ENCODE measurements at places on chromosomes 5 and 9.

- no peak for DNase-seq
These were observed 37.1 kb downstream of the PLPP1 start for GRCh38 chr5:55497712-55498111.

DNA sequence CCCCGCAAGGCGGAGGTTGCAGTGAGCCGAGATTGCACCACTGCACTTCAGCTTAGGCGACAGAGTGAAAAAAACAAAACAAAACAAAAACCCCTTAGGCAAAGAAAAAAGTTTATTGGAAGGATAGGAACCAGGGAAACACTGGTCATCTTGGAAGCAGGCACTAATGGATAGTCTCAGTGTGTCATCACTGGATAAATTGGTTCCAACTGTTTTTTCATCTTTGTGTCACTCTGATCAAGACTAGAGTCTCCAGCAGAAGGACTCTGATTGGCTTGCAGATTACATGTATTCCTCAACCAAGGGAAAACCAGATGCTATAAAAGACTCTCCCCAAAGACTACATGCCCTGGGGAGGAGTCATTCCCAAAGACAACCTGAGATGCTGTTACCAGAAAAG is 35.0 kb upstream of the HMHB1 start:
- DNase-seq: peak; percentile 29

GRCh38 chr5:91219091-91219802 is 163.9 kb downstream of the ARRDC3 start:
- DNase-seq: peak; percentile 50

DNA sequence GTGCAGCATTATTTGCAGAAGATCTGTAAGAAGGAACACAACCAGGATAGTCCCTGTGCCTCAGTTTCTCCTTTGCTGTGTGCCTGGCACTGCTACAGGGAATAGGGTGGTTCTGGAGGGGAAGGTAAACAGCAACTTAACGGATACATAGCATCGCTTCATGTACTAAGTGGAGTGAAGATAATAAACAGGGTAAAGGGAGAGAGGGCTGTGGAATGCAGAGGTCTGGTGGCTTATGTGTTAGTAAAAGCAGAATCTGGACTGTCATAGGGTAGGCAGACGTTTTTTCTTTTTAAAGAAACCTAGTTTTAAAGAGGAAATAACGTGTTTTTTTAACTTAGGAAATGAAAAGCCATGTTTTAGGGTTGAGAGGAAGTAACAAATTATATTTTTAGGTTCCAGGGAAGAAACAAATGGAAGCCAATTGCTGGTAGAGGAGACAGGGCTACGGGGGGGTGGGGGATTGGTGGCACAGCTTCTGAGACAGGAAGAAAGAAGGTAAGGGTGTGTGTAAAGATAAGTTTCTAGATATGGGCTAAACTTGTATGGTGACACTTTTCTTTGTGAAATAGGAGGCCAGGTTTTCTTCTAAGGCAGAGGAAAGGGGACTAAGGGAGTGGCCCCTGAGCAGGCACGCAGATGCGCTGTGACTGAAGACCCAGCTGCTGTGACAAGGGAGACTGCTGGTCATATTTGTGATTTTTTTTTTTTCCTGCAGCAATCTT is 1.3 kb downstream of the GNG10 start:
- no peak for DNase-seq

- no peak for DNase-seq
These were observed 245.5 kb downstream of the HSPA4 start for GRCh38 chr5:133297293-133297692.

DNA sequence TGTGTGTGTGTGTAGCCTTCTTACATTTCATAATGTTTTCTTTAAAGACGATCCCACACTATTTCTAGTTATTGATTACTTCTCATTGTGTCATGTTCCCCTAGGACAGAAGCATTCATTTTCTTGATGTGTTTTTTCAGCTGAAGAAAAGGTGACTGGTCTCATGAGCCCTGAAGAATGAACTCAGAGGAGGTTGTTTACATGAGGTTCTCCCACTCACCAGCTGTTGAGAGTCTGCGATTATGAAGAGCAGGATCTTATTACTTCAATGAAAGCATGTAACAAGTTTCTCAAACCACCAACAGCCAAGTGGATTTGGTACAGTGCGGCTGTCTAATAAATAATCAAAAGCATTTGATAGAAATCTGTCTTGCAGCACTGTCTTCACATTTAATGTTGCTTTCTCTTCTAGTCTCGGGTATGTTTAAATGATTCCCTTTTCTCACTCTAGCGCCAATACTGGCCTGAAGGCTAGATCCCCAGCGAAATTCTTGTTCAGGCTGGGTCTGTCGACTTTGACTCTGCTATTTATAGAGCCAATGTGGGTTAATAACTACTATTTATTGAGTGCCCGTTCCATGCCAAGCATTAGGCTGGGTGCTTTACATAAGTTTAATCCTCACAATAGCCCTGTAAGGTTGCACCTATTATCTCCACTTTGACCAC is 9.6 kb upstream of the FSD1L start:
- peak; percentile 24 for DNase-seq

DNA sequence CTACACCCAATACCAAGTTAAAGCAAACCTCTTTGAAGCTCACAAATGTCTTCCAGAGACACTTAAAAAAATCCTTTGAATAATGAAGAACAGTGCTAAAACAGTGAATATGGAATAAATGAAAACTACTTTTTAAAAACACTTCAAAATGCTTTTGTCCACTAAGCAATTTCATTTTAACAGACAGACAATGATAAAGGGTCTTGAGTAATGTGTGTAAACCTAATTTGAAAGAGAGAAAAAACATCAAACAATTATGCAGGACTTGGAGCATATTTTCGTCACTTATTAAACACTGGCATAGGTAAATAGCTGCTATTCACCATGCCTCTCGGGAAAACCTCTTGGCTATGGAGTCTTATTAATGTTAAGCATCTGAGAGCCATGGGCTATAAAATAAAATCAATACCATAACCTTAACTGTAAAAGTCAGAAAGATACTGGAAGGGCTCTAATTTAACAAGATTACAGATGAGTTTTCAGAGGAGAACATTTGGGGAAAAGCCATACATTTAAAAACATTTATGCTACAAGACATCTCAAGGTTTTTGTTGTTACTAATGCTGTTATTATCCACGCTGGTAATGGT is 177.8 kb downstream of the NFIB start:
- no peak for DNase-seq

GRCh38 chr5:163163858-163164257 is 273.5 kb upstream of the CCNG1 start:
- no peak for DNase-seq

GRCh38 chr5:131277875-131278740 is 14.3 kb downstream of the CDC42SE2 start:
- DNase-seq: peak; percentile 18

GRCh38 chr9:12614488-12614887 is 78.7 kb upstream of the TYRP1 start:
- DNase-seq: no peak

- no peak for DNase-seq
These were observed 16.1 kb downstream of the FBP1 start for GRCh38 chr9:94623253-94623652.

DNA sequence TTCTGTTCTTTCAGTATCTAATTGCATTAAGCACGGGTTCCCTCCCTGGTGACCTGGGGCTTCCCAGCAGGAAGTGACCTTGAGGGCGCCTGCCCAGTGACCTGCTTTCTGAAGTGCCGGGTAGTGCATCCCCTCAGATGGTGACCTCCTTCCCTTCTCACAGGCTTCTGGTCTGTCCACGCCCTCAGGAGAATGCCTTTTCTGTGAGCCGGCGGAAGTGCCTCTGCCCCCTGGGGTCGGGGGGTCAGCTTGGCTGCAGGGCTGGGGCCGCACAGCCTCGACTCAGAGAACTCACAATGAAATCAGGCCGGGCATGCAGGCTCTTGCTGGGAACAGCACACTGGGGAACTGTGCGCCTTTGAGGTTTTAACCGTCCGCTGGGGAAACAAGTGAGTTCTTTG is 124.5 kb upstream of the PHYKPL start:
- peak; percentile 16 for DNase-seq

DNA sequence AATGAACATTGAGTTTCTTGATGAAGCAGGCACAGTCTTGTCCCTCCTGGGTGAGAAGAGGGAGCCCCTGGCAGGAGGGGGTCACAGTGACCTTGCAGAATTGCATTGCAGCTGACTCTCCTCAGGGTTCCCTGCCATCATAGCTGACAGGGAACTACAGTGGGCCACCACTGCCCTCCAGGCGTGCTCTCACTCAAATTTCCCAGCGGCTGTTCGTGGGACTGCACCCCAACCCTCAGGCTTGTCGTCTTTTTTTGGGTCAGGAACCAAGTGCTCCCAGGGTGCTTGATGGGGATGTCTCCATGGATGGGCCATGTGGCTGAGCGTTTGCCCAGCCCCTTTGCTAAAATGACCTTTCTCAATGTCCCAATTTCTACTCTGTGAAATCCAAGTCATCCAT is 215.8 kb downstream of the MELK start:
- DNase-seq: no peak

GRCh38 chr5:74042959-74043358 is 417.0 kb downstream of the ARHGEF28 start:
- peak; percentile 82 for DNase-seq

DNA sequence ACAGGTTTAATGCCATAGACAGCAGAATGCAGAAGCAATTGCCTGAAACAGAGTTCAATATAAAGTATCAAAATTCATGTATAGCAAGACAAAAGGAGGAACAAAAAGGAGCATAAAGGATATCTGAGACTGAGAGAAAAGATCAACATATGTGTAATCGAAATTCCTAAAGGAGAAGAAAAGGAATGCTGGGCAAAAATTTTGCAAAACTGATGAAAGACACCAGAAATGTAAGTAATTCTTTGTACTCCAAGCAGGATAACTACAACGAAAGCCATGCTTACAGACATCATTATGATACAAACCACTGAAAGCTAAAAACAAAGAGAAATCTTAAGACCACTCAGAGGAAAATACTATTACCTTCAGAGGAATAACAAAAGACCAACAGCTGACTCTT is 72.8 kb upstream of the MTAP start:
- DNase-seq: no peak

- no peak for DNase-seq
These were observed 94.9 kb upstream of the COL5A1 start for GRCh38 chr9:134546746-134547145.

- no peak for DNase-seq
These were observed 52.5 kb downstream of the FGF10 start for GRCh38 chr5:44336708-44337107.

DNA sequence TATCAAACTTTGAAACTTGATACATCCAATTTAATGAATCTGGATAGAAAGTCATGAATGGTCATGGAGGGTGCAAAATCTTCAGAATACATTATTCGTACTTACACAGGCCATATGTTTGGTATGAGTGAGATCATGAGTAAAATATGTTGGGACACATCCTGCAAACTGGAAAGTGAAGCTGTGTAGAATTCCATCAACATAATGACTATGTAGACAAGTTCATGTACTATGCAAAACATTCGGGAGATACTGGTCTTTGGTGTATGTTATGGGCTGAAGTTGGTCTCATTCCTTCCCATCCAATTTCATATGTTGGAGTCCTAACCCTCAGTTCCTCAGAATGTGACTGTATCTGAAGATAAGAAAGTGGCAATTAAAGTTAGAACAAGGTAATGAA is 18.1 kb upstream of the CTNND2 start:
- DNase-seq: no peak

DNA sequence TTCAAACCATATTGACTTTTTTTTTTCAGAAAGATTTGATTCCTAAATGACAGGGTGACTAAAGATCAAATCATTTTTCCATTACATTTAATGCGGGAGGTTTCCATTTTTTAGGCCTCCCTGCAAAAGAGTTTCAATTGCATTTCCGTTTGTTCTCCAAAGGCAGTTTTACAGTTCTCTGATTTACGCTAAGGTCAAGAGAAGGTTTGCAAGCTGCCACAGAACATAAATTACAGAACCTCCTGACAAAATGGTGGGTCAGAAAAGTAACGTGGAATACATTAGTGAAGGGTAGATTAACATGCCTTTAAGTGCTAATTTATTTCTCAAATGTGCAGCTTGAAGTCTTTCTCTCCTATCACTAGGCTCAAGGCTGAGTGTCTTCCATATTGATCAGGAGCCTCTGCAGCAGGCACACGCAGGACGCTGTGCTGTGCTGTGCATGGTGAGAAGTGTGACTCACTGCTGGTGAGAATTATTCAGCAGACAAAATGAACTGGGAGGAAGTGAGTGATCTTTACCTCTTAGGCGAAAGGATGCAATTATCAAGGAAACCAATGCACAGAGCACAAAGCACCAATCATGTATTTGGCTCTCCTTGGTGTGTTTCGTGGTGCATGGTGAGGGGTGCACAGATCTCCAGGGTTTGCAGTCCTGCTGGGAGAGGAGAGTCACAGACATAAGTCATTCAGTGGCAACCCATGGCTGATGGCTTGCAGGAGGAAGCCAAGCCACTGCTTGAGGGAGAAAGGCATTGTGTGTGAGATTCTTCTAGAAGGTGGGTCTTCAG is 136.3 kb downstream of the TENT4A start:
- DNase-seq: peak; percentile 59

- DNase-seq: no peak
These were observed 230.7 kb downstream of the ASTN2 start for GRCh38 chr9:117184173-117184572.

GRCh38 chr5:38648703-38649291 is 92.4 kb upstream of the LIFR start:
- peak; percentile 65 for DNase-seq

DNA sequence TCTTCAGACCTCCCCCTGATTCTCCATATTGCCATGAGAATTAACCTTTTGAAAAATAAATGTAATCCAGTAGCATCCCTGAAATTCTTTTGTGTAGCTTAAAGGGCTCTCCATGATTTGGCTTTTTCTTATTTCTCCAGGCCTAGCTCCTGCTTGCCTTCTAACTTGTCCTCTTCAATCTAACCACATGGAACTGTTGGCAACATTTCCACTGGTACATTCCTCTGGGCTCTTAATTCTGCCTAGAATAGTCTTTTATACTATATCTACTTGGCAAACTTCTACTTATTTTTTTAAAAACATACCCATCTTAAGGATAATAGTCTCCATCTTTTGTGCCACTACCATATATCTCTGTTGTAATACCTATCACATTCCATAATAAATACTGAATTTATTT is 54.1 kb downstream of the GNG10 start:
- no peak for DNase-seq

GRCh38 chr5:176620333-176620981 is 9.9 kb downstream of the SNCB start:
- DNase-seq: peak; percentile 83

DNA sequence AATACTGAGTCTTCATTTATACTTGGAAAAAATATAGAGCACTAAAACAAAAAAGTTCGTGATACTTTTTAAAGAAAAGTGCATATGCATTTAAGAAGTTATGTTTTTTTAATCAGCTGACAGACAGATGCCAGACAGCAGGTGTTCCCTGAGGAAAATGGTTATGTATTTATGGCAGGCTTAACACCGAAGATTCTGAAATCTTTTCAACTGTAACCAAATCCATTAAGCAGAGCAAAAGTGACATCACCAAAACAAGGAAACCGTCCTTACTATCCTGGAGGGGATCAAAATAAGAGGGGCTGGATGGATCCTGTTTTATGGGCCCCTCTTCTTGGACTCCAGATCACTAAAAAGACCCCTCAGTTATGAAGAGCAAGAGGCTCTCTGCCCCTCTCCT is 404.9 kb upstream of the ADAMTS16 start:
- no peak for DNase-seq

- DNase-seq: no peak
These were observed 187.6 kb downstream of the CETN3 start for GRCh38 chr5:90221951-90222350.

- DNase-seq: no peak
These were observed 307.8 kb downstream of the GADD45G start for GRCh38 chr9:89912605-89912953.

- no peak for DNase-seq
These were observed 20.8 kb downstream of the ASS1 start for GRCh38 chr9:130465383-130466096.
